ENCODE measurements at places on chromosomes 1 and 21.

DNA sequence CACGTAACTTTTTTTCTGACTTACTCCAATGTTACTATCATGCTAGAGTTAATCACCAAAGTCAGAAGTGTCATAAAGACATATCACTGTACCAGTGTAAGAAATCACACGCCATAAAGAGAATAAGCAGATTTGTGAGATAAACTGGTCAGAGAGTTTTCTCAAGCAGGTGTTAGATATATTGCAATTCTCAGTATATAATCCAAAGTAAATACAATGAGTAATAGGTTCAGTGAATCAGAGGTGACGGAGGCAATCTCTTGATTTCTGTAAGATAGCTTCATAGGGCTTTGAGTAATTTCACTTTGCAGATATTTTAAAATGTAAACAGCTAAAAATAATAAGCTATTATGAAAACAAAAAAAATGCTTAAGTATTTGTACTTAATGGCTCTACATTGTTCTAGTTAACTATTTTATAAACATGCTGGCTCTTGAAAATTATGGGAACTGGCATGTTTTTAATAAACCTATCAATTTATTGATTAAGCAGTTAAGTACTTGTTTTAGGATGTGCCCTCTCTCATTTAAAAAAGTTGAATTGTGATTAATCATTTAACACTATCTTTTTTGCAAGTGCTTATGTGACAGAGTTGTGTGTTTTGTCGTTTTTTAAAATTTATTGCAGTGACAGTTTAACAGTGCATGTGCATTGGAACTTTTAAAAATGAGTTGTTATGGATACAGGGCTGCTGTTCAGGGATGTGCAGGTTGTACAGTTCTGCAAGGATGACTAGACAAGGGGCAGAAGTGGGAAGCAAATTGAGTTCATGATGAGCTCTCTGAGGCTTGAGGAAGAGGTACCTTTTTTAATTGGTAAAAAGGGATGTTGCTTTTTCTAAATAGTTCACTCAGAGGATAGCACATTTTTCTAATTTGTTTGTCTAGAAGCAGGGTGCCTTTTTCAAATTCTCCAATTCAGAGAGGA, 119.1 kb downstream of the USP25 start:
- DNase-seq = peak; percentile 23

DNA sequence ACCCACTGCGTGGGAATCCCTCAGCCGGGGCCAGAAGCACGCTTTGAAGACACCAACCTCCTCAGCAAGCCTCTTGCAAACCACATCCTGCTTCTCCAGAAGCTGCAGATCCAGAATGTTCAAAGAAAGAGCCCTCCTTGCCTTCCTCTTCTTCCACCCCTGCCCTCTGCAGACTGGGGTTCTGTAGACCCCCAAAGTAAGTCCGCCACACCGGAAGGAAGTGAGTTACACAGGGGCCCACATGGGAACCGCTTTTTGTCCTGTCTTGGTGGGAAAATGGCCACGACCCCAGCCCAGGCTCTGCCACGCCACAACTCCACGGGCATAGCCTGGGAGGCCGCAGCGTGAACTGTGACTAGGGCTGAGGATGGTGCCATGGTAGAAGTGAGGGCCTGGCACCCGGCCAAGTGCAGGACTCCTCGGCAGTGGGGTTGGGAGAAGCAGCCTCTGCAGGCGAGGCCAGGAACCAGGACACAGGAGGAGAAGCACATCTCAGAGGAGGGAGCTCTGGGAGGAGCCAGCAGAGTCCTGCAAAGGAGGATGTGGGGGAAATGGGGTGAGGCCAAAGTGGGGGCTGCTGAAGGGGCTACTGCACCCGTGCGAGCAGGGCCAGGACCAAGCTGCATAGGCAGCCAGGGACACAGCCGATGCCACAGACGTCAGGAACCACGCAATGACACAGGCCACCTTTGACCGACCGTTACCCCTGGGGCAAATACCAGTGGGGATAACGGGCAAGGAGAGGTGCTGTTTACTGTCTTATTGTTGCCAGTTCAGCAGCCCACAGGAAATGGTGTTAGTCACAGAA, 30.9 kb downstream of the PDE9A start:
- no peak for DNase-seq

DNA sequence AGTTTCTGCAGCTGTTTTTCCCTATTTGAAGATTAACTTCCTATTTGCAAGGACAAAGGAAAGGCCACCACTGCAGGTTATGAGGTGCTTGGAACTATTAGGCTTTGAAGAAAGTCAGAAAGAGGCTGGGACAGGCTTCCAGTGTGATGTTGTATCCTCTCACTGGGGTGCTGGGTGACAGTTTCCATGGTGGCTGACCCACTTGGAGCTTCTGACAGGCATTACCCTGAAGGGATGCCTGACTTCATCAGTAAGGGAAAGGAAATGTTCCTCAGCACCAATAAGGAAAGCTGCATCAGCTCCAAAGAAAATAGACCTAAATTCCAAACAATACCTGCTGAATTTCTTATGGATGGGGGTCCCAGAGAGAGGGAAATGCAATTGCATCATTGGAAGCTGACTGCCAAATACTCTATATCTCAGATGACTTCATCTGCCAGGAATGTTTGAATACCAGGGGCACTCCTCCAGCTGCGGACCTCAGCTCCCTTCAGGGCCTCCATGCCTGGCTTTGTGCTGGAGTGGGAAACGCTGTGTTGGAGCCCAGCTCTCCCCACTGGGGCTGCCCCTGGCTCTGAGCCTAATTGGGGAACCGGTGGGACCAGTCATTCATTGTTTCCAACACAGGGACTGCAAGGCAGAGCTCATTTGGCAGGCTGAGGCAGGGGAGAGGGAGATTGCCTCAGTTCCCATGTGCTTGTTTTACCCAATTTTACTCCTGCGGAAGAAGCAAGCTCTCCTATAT, 76.6 kb downstream of the RGL1 start:
- no peak for DNase-seq

DNA sequence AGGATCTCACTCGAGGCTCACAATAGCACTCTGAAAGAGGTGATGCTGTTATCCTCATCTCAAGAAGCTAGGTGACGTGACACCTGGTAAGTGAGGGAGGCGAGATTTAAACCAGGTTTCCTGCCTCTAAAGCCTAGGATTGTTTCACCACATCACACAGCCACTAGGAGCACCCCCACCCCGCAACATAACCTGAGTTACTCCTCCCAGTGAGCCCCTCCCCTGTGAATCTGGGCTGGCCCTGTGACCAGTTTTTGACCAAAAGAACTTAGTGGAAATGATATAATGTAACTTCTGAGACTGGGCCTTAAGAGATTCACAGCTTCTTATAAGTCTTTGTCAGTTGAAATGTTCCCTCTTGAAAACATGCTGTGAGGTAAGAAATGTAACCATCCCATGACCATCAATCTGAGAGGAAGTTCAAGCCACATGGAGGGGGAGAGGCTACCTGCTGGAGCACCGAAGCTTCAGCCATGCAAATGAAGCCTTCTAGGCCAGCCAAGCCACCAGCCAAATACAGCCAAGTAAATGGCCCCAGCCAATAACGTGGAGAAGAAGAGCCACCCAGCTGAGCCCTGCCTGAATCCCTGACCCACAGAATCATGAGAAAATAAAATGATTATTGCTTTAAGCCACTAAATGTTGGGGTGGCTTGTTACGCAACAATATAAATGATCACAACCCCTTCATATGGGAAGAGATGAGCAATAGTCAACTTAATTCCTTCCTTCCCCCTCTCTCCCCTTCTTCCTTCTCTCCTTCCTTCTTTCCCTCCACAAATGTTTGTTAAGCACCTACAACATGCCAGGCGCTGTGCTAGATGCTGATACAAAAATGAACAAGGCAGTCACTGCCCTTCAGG, 61.0 kb upstream of the FAM20B start:
- DNase-seq = no peak

DNA sequence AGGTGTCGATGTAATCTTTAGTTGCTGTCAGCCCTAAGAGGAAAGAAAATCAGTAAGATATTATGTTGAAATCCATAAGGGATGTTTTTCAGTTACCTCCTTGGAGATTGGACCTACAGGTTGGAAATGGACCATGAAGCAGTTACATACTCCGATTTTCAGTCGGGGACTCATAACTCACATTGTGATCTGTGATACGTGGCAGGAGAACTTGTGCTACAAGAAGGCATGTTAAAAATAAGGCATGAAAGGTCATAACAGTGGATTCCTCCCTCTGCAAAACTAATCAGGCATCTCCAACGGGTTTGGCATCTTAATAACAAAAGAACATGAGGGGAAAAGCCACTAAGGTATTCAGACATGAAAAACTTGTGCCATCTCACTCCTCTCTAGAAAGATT, 111.2 kb upstream of the CACHD1 start:
- DNase-seq = no peak

DNA sequence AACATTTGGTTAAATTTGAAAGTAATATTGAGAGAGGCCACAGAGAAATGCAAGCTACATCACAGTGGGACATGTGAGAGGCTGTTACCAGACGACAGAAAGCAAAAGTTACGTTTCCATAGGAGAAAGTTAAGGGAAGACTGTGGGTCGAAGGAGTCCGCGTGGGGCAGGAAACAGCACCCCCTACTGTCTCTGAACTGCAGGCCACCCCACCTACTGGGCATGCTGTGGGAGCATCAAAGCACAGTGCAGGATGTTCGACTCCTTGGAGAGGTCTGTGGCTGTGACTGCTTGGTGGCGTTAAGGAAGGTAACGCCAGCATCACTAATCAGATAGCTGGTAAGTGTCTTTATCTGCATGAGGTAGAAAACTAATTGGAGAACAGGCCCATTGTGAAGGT, 123.9 kb downstream of the PTBP2 start:
- DNase-seq = peak; percentile 58

DNA sequence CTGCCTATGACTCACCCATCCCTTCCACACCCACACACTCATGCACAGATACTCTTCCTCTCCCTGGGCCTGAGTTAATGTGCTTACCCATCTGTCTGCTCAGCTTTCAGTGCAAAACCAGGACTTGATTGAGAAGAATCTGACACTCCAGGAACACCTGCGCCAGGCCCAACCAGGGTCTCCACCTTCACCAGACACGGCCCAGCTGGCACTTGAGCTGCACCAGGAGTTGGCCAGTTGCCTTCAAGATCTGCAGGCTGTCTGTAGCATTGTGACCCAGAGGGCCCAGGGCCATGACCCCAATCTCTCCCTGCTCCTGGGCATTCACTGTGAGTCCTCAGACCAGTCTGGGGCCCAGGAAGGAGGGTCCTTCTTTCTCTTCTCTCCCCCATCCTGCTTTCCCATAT, 3.5 kb upstream of the SH3BGRL3 start:
- peak; percentile 40 for DNase-seq

DNA sequence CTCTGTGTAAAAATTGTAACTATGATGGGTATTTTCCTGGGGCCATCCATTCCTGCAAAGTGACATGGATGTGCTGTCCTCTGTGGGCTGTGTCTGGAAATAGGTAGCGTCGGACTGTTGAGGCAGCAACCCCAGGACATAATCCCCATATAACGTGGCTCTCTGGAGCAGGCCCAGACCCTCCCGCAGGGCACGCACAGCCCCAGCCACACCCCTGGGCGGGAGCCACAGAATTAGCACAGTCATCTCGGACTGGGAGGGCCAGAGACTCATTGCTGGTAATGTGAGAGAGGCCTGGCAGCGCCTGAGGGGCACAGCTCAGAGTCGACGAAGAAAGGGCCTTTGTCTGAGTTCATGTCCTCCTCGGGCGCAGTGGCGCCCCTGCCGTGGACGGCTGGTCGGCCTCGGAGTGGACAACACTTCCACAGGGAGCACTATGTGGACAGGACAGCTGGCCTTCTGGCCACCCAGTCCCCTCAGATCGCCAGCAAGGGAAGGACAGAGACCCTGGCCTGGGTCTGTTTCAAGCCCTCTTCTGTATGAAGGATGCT, 20.1 kb downstream of the SIM2 start:
- no peak for DNase-seq

- peak; percentile 13 for DNase-seq
These were observed 332.6 kb downstream of the PBX1 start for GRCh38 chr1:164891615-164892014.

DNA sequence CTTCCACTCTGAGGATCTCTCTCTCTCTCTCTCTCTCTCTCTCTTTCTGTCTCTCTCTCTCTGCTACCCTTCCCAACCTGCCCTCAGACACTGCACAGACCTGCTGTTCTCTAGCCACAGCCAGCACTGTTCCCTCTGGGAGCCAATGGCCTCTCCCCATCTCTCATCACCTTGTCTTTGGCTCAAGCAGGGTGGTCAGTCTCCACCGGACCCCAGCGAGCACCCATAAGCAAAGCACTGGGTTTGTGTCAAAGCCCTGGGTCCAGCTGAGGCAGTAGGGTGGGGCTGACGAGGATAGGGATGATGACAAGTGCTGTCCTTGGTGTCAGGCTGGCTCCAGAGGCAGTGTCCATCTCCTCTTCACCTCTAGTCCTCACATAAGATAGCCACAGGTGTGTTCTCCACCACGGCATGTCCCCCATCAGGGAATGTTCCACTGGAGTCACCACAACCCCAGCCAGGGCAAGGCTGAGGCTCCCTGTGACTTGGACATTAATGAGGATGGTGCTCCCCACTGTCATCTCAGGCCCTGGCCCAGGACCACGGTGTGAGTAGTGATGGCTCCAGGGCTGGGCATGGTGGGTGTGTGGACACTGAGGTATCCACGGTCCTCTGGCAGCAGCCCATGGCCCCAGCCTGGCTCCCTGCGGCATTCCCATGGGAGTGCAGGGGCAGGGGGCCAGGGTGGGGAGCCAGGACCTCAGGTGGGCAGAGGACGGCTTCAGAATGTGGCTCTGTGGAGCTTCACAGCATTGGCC, 8.4 kb upstream of the GOLT1A start:
- DNase-seq = no peak

DNA sequence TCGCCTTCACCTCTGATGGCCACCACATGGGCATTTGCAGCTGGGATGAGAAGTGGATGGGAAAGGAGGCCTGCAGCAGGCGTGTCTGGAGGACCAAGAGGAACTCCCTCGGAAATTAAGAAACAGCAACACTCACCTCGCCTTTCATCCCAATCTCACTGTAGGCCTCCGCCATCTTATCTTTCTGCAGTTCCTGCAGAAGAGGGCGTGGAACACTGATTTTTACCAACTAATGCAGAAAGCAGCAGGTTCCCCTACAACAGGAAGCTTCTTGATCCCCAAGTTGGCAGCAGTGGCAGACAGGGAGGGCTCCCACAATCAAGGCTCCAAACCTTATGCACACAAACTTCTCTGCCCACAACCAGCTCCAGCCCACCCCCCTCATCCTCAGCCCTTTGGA, 84.4 kb downstream of the CD247 start:
- DNase-seq = no peak

GRCh38 chr21:38814126-38815059, 8.7 kb downstream of the ETS2 start:
- DNase-seq = no peak

- DNase-seq = no peak
These were observed 14.8 kb downstream of the MFSD2A start for GRCh38 chr1:39969531-39970270.

GRCh38 chr1:71780681-71781080, 501.7 kb downstream of the NEGR1 start:
- no peak for DNase-seq

- DNase-seq = peak; percentile 32
These were observed 4.0 kb downstream of the CASQ2 start for GRCh38 chr1:115764541-115764940.

DNA sequence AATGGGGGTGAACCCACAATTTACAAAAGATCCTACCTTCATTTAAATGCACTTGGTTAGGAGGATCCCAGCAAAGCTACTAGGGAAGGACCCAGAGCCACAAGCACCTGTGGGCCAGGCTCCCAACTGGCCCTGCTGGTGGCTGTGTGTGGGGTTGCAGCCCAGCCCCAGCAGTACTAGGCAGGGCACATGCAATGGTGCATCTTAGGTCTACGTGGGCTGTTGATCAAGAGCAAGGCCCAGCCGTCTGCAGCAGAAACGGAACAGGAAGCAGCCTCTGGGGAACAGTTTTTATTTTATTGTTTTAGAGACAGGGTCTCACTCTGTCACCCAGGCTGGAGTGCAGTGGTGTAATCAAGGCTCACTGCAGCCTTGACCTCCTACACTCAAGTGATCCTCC, 134.1 kb upstream of the RAB4A start:
- no peak for DNase-seq
